ENCODE measurements at places on chromosomes 13 and 19.

DNA sequence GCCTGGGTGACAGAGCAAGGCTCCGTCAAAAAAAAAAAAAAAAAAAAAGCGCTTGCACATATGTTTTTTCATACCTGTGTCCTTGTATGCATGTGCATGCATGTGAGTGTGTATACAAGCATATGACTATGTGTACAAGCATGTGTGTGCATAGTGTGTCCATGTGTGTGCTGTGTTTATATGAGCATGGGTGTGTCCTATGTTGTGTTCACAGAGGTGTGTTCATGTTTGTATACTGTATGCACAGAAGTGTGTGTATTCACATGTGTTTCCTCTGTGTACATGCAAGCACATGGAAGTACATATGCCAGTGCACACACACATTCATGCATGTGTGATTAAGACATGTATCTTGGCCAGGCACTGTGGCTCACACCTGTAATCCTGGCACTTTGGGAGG lies 17.1 kb downstream of the MYO9B start:
- DNase-seq, result no peak

GRCh38 chr13:35923347-35923746 lies 207.8 kb downstream of the DCLK1 start:
- DNase-seq, result no peak

GRCh38 chr19:3274942-3275582 lies 50.6 kb downstream of the CELF5 start:
- DNase-seq, result peak; percentile 56

DNA sequence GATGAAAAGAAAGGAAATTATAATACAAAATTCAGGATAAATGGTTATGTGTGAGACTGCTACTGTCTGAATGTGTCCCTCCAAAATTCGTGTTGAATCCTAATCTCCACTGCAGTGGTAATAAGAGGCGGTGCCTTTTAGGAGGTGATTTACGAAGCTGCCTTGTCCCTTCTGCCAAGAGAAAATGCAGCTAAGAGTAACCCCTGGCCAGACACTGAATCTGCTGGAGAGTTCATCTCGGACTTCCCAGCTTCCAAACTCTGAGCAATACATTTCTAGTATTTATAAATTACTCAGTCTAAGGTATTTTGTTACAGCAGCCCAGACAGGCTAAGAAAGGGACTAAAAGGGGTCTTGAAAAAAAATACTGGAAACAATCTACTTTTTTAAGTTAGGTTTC lies 152.6 kb downstream of the KLF12 start:
- DNase-seq, result no peak

GRCh38 chr13:95870421-95870820 lies 182.8 kb downstream of the UGGT2 start:
- DNase-seq, result no peak

- no peak for DNase-seq
Measured at GRCh38 chr13:47166336-47166735, 269.5 kb upstream of the HTR2A start.

- DNase-seq, result no peak
Measured at GRCh38 chr19:19379527-19379926, 25.9 kb upstream of the GATAD2A start.

GRCh38 chr13:28820099-28821051 lies at the start of gene MTUS2:
TSS of gene MTUS2 (plus strand) at chr13:28820339.
- DNase-seq, result no peak

DNA sequence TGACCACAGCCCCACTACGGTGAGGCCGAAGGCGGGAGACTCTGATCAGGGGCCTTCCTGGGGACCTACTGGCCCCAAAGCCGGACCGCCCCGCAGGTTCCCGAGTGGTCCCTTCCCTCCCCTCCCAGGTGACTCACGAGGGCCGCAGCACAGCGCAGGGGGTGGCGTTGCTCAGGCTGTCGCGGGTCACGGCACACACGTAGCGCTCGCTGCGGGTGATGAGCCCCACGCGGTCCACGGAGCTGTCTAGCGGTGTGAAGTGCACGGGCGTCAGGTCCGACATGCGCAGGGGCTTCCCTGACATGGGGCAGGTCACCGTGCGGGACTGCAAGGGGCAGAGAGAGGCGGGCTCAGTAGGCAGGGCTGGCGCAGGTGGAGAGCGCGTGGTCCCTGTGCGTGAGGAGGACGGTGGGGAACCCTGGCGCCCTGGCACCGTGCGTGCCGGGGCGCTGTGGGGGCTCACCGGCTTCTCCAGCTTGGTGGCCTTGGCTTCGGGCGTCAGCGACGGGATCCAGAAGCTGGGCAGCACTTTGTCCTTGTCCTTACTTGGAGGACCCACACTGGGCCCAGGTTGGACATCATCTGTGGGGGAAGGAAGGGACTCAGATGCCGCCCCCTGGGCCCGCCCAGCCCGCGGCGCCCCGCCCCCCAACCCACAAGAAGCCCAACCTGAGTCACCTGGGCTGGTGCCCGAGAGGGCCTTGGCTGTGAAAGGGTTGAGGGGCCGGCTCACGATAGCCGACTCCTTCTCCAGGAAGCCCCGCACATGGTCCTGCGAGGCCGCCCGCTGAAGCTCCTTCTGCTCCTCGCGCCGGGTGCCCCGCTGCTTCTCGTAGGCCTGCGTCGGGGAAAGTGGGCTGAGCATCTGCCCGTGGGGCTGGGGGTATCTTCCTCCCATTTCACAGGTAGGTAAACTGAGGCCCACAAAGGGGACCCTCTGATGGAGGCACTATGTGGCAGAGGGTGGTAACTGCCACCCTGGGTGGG lies 23.7 kb downstream of the NOSIP start:
- DNase-seq, result peak; percentile 53

DNA sequence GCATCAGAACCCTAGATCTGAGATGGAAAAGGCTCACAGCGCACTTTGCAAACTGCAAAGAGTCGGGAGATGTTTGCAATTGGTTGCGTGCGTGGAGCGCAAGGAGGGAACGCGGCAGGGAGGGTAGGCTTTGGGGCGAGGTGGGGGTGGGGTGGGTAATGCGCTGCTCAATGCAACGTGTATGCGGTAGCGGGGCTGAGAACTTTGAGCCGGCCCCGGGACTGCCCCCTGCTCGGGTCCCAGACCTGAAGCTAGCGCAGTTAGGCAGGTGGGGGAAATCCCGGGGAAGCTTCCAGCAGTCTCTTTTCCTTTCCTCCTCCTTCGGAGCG lies 971 bp downstream of the FOSB start:
- no peak for DNase-seq

DNA sequence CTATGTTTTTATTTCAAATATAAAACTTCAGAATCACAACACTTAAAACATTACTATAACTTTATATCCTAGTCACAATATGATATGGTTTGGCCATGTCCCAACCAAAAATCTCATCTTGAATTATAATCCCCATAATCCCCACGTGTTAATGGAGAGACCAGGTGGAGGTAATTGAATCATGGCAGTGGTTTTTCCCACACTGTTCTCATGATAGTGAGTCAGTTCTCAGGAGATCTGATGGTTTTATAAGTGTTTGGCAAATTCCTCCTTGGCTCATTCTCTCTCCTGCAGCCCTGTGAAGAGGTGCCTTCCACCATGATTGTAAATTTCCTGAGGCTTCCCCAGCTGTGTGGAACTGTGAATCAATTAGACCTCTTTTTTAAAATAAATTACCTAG lies 307.6 kb downstream of the SPRY2 start:
- no peak for DNase-seq

DNA sequence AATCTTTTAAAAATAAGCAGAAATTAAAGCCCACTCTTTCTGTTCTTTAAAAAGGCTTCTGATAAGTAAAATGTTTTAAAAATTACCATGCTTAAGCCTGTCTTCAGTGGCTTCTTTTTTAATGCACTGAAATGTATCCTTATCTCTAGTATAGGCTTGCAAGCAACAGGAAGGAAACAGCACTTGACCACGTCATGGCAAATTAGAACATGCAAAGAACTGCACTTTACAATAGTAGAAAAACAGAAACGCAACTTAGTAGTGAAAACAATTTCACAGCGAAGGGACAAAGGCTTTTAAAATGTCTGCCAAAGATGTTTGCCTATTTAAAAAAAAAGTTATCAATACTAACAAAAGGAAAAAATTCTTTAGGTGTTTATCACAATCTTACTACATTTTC lies 36.3 kb downstream of the ELF1 start:
- DNase-seq, result peak; percentile 81

DNA sequence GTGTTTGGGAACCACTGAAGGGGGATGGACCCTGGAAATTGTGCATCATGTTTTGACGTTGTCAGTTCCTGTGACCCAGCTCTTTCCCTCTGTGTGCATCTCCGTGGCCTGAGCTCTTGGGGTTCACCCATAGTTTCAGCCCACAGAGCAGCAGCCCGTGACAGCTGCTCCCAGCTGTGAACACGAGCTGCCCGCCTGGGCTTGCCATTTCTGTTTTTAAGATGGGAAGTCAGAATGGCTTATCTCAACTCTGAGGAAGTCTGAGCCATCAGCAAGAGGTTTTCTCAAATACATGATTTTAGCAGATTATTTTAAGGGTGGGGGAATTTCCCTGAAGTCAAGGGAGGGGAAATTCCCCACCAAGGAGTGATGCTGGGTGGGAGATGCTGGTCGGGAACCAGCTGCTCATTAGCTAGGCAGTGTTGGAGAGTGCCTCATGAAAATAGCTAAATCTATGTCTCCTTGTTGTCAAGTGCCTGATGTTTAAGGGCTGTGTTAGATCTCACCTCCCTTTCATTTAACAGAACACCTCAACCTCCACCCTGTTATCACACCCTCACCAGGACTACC lies 34.8 kb upstream of the C1QTNF9 start:
- DNase-seq, result peak; percentile 80

All from activated CD8-positive, alpha-beta memory T cell treated with anti-CD3 and anti-CD28 coated beads, Interleukin-2, amount 10 ng/mL, durations not matched to agents 7 days and 5 days (primary cell).